Small intestine (tissue), 16 donors: ENCODE measurements at places on chromosomes 3 and 15.

DNA sequence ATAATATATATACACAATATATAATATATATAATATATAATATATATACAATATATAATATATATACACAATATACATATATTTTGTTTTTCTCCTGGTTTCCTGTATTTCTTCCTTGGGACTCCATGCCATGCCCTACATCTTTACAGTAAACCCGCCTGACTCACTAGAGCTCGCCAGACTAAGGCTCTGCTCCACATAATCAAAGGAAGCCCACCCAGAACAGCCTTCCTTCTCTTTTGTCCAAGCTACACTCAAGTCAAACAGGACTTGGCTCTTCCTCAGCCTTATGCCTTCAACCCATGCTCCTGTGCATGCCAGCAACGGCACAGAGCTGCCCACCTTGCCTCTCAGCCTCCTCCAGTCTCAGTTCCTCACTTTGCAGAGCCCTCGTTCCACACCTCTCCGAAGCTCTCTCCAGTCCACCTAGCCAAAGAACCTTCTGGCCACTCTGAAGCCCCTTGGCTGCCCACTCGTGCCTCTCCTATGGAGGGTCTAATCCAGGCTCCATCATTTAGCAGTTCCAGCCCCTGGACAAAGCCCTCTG lies 109.1 kb downstream of the RFTN1 start:
- DNase-seq: no peak

- no peak for DNase-seq
These were observed 16.9 kb upstream of the PRKCI start for GRCh38 chr3:170205302-170205701.

GRCh38 chr15:44569316-44569715 lies 32.4 kb downstream of the EIF3J start:
- no peak for DNase-seq

DNA sequence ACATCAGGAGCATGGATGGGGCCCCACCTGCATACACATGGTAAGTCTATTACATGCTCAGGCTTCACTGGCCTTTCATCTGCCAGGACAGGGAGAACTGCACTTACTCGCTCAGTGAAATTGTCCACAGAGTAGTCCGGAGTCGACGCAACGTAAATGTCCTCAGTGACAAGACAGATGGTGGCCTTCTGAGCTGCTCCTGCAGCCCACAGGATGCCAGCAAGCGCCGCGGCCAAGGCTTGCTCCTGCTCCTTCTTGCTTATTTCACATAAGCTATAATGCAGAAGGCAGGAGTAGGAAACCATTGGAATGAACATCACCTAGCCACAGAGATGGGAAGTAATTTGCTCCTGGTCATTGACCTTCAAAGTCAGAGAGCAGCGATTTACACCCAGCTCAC lies 14.4 kb downstream of the MINDY4B start:
- no peak for DNase-seq

- no peak for DNase-seq
These were observed 33.5 kb downstream of the CHCHD6 start for GRCh38 chr3:126737527-126737926.

- DNase-seq: no peak
These were observed 509.1 kb downstream of the SHQ1 start for GRCh38 chr3:72338942-72339669.

- no peak for DNase-seq
These were observed 9.0 kb downstream of the ZNF148 start for GRCh38 chr3:125366132-125366531.

DNA sequence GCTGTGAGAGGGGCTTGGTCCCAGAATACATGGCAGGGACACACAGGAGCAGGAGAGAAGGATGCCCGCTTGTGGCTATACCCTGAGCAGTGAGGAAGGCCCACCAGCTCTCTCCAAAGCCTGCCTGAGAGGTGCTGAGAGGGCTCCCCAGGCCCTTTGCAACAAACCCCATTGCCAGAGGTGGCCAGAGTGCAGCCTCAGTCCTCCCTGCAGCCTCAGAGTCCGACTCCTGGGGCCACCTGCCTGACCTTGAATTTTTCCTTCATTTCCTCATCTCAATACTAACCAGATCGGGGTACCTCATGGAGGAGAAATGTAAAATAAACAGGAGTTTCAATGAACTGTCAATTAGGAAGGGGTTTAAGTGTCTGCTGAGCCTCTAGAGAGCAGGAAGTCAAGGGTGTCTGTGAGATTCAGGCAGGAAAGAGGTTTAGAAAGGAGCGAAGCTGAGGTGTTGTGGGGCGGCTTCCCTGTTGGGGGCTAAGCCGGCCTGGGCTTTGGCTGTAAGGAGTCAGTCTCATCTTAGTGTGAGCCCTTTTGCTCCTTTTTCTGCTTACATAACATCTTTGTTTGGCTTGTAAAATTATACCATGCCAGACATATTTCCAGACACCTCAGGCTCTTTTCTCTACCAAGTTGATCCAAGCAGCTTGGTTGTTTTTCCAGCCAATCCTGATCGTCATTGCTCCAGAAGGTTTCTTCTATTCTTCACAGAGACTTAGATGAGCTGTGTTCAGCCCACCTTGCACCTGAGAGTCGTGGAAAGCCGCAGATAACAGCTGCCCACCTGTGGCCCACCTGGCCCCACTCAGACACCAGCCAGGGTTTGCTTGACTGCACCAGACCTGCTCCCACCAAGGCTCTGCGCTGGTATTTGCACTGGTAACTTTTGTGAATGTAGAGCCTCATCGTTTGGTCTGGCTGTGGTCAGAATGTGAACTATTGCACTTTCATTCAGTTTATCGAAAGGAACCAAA lies 36.7 kb downstream of the CMTM7 start:
- DNase-seq: no peak

GRCh38 chr15:65762399-65762798 lies 29.7 kb downstream of the DENND4A start:
- no peak for DNase-seq

- DNase-seq: no peak
These were observed 3.3 kb downstream of the GNL3 start for GRCh38 chr3:52689151-52689550.

GRCh38 chr3:182390421-182390820 lies 402.9 kb upstream of the ATP11B start:
- no peak for DNase-seq

DNA sequence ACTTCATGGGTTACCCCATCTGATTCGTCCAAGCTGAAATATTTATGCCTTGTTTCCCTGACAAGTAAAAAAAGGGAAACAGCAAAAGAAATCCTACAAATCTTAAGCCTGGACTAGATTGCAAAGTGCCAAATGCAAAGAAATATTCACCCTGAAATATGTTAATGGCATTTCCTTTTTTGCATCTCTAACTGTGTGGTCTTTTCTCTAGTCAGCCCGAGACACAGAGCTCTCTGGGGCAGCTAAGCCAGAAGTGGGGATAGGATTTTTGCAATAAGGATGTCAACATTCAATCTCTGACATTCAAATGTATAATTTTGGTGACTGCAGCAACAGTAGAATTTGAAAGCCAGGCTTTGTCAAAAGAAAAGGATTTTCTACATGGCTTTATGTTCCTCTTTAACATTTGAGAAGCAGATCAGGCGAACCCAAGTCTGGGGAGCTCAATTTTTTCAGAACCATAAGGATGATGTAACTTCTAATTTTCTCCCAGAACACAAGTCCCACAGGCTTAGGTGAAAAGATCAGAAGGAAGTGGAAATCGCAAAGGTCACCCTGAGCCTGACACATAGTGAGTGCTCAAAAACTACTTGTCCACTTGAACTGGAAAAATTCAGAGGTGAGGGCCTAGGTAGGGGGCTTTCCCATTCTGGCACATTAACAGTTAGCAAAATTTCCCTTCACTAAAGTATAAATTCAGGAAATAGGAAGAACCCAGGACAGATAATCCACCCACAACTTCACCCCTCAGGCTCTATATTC lies 28.2 kb upstream of the KCNMB3 start:
- DNase-seq: no peak

- DNase-seq: no peak
These were observed 86.8 kb downstream of the MYRIP start for GRCh38 chr3:39896184-39896583.

- no peak for DNase-seq
These were observed 1.7 kb downstream of the LPCAT4 start for GRCh38 chr15:34365091-34365825.

DNA sequence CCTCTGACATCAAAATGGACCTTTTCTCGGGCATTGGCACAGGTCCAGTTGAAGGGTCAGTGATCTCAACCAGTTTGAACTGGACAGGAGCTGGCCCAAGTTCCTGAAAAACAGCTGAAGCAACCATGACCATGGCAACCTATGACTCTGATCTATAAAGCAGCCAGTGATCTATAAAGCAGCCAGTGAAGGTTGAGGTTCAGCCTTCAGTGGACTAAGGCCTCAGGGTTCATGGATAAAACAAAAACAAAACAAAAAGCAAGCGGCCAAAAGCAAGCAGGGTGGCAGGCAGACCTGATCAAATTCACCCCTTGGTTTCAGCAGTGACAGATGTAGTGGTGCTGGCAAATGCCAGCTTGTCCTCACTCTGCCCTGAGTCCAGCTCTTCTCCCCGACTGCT lies 10.0 kb upstream of the CHRNB4 start:
- DNase-seq: no peak

DNA sequence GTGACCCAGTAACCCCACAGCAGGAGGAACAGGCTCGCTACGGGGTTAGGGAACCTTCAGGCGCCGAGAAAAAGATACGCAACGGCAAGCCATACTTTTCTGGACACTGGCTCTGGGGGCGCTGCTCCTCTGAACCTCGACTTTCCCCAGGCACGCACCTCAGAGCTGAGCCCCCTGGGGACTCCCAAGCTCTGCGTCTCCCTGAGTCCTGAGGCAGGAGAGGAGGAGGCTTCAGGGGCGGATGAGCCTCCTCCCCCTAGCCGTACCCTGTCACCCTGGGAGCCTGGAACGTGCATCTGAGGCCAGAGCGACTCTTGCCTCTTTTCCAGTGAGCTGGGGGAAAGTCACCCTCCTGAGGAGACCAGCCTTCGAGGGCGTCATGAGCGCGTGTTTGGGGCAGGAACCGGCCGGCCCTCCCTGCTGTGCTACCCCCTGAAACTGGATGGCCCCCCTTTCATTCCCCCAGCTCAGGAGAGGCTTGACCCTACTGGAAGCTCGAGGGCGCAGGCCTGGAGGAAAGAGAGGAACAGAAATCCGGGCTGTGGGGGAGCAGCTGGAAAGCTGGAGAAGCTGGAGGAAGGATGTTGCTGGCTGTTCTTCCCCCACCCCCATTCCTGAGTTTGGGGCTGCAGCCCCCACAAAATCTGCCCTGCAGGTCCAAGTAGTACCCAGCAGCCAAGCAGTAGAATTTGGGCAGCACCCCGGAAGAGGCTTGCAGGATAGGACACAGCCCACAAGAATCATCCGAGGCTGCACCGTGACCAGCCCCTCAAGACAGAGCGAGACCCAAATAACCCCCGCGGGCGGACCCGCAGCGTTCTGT lies 25.1 kb upstream of the POLG start:
- no peak for DNase-seq

GRCh38 chr3:16048435-16049318 lies 125.8 kb upstream of the GALNT15 start:
- peak; percentile 67 for DNase-seq

DNA sequence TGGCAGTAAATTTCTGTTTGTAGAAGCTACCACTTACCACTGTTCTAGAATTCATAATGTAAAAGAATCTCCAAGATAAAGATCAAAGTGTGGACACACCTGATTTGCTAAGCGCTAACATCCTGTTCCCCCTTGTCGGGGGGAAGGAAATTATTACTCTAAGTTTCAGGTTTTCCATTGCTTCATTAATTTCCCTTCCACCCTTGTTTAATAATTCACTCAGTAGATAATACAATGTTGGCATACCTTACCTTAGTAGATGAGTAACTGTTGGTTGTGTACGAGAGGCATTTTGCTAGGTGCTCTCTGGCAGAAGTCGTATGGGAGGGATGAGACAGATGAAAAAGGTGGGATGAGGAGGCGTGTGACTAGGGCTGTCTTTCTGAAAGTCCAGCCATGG lies 641.2 kb upstream of the ARRDC4 start:
- DNase-seq: peak; percentile 42

GRCh38 chr3:63519426-63519825 lies 133.0 kb upstream of the SNTN start:
- no peak for DNase-seq

DNA sequence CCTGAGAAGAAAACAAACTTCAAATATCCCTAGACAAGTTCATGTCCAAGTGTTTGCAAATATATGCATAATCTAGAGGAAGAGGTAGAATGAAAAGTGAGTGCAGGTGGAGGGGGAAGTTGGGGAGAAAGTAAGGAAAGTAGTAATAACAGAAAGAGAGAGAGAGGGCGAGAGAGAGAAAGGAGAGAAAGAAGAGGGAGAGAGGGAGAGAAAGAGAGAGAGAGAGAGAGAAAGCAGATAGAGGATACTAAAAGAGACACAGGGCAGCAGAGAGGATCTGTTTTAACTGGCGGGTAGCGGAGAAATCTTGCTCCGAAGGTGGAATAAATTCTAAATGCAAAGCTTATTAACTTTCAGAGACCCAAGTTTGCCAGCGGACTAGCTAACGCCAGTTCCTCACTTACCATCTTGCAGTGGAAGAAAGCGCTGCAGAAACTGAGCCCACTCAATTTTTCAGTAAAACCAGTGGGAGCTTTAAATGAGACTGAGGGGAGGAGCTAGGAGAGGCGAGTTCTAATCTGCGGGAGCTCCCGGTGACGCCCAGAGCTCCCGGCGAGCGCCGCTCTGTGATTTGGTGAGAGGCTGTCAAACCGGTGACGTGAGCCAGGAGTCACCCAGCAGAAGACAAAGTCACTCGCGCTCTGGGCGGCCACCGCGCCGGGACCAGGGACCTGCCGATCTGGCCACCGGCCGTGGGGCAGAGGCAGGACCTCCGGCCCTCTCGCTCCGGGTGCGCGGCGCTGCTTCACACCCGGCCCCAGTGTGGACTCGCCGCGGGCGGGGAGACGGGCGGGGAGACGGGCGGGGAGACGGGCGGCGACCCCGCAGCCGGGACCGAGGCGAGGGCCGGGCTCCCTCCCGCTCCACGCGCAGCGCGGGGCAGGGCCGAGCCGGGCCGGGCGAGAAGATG lies at the start of gene GMNC:
TSS of gene GMNC (minus strand) at position 486 of the 910 bp plus-strand sequence. CDS start at position 407, 79 bp downstream.
- DNase-seq: peak; percentile 89

- no peak for DNase-seq
These were observed 12.4 kb downstream of the SLC2A2 start for GRCh38 chr3:171013822-171014748.
